ENCODE measurements at places on chromosomes 16 and 17. TPM values are rescaled to one million over a fixed set of nuclear protein-coding genes. Genes with fewer than 3 reads are reported as not detected.

Gene CFAP97D1
- not detected for total RNA-seq

Gene RTN4RL1
- 0.47 TPM for total RNA-seq

Gene CETP
- not detected for total RNA-seq

Gene KRTAP3-2
- not detected for total RNA-seq

Gene NDEL1
- 34.1 TPM for total RNA-seq

Gene HSD17B2
- not detected for total RNA-seq

Gene TBC1D3E
- not detected for total RNA-seq

Gene C17orf113
- 2.0 TPM for total RNA-seq

Gene SULT1A3
- 23.9 TPM for total RNA-seq

Gene CACNB1
- 16.2 TPM for total RNA-seq

Gene SPATA22
- total RNA-seq, result not detected

Gene CTRB2
- total RNA-seq, result not detected

Gene WDR45B
- 64.6 TPM for total RNA-seq

Gene CA7
- total RNA-seq, result not detected

Gene SGCA
- total RNA-seq, result not detected

Gene TMEM238L
- total RNA-seq, result not detected

Gene SMPD3
- 3.2 TPM for total RNA-seq

Gene NPTX1
- total RNA-seq, result 1.6 TPM

Gene NOTUM
- 5.9 TPM for total RNA-seq

Gene NF1
- total RNA-seq, result 62.9 TPM

Gene GUCY2D
- total RNA-seq, result not detected

Gene KRTAP4-9
- not detected for total RNA-seq

Gene CORO1A
- 25.2 TPM for total RNA-seq

Gene C16orf92
- not detected for total RNA-seq

Gene PIK3R6
- not detected for total RNA-seq

Gene PRR35
- not detected for total RNA-seq

Gene CTRL
- 2.5 TPM for total RNA-seq

Gene PPL
- total RNA-seq, result 0.26 TPM

Gene NUPR1
- total RNA-seq, result not detected

Gene CDH11
- 31.7 TPM for total RNA-seq

Gene PERCC1
- not detected for total RNA-seq

Gene HEATR9
- not detected for total RNA-seq

Gene ZFHX3
- total RNA-seq, result 40.1 TPM

Gene MPHOSPH6
- total RNA-seq, result 50.5 TPM

Gene PRAC1
- not detected for total RNA-seq

Gene UQCRC2
- 183 TPM for total RNA-seq

Gene SP6
- total RNA-seq, result 0.16 TPM

Gene TLCD3B
- 15.3 TPM for total RNA-seq

Gene CHTF8
- total RNA-seq, result 156 TPM

Gene ZNF385C
- 1.7 TPM for total RNA-seq

Gene EXOC3L1
- total RNA-seq, result 0.44 TPM

Gene TNFRSF13B
- not detected for total RNA-seq

Gene OTOP2
- total RNA-seq, result not detected

Gene KCNH4
- total RNA-seq, result 0.14 TPM

Gene TMEM88
- total RNA-seq, result 6.7 TPM

Gene ESRP2
- 0.09 TPM for total RNA-seq

Gene CNGB1
- 0.21 TPM for total RNA-seq

Gene PPP1R27
- total RNA-seq, result not detected

Gene PIMREG
- 120 TPM for total RNA-seq

All from neural crest cell (in vitro differentiated cells).